ENCODE measurements at places on chromosomes 6 and 20.
A peak's percentile ranks its signal among the peaks of the same experiment; 100 is the strongest.

- DNase-seq: no peak
These were observed 151.6 kb upstream of the PTPRK start for GRCh38 chr6:128672023-128672422.

GRCh38 chr6:71107911-71108420 is 151.1 kb upstream of the B3GAT2 start:
- no peak for DNase-seq

GRCh38 chr20:21031666-21032065 is 74.5 kb downstream of the LINC00237 start:
- DNase-seq: no peak

- no peak for DNase-seq
These were observed 8.5 kb upstream of the SLC12A5 start for GRCh38 chr20:46020555-46020954.

- no peak for DNase-seq
These were observed 119.9 kb downstream of the SULF2 start for GRCh38 chr20:47665221-47665991.

GRCh38 chr6:145372671-145373151 is 362.6 kb downstream of the EPM2A start:
- DNase-seq: peak; percentile 60

DNA sequence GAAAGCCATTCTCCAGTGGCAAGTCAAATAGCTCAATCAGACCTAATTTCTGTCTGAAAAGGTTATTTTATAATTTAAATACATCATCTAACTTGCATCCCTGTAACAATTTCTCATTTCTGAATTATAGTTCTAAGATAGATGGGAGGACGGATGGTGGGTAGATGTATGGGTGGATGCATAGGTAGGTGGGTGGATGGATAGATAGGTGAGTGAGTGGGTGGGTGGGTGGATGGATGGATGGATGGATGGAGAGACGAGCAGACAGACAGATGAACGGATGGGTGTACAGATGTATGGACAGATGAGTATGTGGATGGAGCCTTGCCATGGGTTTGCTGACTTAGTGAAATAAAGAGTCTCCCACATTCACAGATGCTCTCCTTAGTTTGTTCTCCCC is 20.0 kb downstream of the PDE10A start:
- DNase-seq: no peak

DNA sequence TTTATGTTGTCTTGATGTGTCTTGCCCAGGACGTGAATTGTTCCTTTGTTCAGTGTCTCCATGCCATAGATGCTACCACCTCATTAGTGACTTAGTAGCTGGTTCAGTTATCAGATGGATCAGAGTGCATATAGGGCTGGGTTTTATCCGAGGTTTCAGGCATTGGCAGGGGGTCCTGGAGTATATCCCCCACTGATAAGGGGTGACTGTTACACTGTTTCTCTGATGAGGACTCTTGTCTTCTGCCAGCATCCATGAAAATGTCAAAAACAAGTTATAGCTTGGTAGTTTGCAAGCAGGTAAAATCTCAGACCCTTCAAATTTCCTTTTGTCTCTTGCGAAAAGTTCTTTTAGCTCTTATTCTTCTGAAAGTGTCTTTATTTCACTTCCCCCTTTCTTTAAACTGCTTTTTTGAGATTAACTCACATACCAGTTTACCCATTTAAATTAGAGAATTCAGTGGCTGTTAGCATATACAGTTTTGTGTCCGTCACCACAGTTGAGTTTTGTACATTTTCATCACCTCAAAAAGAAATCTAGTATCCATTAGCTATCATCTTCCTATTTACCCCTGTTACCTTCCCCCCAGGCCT is 109.2 kb downstream of the CDYL start:
- no peak for DNase-seq

DNA sequence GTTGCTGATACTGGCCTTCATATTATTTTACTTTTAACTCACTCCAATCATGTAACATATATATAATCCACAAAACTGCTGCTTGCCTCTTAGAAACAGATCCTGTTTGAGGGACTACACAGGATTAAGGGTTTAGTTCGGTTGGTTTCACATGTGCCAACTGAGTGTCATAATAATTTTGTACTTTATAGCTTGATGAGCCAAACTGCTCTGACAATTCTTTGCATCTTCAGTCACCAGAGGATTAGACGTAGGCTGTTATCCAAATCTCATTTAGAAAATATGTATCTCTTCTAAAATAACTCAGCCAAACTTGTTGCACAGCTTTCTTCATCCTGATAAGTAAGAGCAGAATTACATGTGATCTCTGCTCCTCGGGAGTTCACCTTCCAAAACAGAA is 643.6 kb upstream of the PTCHD4 start:
- no peak for DNase-seq

GRCh38 chr20:32474967-32475811 is 109.9 kb downstream of the NOL4L start:
- no peak for DNase-seq

DNA sequence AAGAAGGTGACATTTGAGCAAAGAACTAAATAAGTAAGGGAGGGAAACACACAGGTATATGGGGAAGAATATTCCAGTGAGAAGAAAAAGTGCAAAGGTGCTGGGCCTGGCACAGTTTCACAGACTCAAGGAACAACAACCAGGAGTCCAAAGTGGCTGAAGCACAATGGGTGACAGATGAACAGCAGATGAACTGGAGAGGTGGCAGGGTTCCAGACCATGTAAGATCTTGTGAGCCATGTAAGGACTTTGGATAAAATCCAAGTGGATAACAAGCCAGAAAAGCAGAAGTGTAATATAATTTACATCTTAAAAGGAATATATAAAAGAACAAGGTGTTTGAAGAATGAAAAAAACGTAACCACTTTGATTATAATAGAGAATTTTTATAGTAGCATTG is 87.9 kb downstream of the MMS22L start:
- DNase-seq: no peak

DNA sequence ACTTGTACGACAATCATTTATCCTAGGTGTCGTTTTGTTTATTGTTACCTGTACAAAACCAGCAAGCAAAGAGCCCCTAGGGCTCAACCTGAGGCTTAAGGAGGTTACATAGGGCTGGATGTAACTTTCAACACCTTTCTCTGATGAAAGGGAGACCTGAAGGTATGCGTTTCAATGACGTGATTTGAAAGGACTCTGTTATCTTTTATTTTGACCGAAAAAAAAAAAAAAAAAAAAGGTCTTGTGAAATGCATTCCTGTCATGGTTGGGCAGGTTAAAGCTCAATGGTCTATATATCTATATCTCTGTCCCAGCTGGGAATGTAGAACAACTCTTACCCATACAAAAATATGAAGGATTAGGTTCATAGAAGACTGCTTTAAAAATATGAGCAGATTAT is 78.7 kb upstream of the SASH1 start:
- DNase-seq: no peak

GRCh38 chr20:6513599-6513998 is 253.9 kb upstream of the BMP2 start:
- no peak for DNase-seq

GRCh38 chr20:46004889-46005473 is 3.7 kb upstream of the MMP9 start:
- peak; percentile 48 for DNase-seq

All from CD4-positive, alpha-beta T cell treated with Interleukin-4 for 4 hours (primary cell).